ENCODE measurements at places on chromosomes 12 and 14.

GRCh38 chr12:51904951-51905470, 2.3 kb upstream of the ACVRL1 start:
- no peak for DNase-seq

GRCh38 chr12:47698055-47698454, 7.8 kb downstream of the RPAP3 start:
- DNase-seq: no peak

DNA sequence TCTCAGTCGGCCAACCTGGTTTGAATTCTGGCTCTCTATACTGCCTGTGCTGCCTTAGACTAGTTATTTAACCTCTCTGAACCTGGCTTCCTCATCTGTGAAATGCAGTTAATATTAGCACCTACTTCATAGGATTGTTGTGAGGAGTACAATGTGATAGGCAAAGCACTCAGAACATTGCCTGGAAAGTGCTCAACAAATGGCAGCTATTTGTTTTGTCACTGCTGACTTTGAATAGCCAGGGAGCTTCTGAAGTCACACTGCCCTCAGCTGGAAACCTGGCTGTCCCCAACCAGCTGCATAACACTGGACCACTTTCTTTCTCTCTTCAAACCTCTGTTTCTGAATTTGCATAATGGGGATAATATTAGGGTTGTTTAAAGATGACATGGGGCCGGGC, 9.6 kb downstream of the TMEM30B start:
- DNase-seq: no peak

DNA sequence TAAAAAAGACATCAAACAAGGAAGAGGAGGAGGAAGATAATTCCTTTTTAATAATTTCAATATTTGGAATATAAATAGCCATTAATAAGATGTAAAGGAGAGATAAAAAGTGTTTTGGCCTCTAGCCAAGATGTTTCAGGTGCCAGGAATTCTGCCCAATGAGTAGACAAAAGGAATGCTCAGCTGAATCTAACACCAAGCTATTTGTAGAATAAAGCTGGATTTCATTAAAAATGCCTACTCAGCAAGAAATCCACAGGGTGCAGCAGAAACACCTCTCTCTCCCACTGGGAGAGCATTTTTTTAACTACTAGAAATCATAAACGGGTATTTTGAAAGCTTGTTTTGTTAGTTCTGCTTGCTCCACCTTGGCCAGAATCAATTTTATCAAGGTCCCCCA, 4.1 kb upstream of the STAB2 start:
- DNase-seq: no peak

GRCh38 chr12:75545636-75546035, 34.2 kb upstream of the KRR1 start:
- DNase-seq: no peak

GRCh38 chr12:53499266-53500141, at the start of gene MAP3K12:
Gene MAP3K12 (minus strand): TSS chr12:53499458. CDS start chr12:53487391, 12,067 bp downstream.
- DNase-seq: no peak

- DNase-seq: no peak
These were observed 6.8 kb downstream of the KRT74 start for GRCh38 chr12:52566847-52567291.

DNA sequence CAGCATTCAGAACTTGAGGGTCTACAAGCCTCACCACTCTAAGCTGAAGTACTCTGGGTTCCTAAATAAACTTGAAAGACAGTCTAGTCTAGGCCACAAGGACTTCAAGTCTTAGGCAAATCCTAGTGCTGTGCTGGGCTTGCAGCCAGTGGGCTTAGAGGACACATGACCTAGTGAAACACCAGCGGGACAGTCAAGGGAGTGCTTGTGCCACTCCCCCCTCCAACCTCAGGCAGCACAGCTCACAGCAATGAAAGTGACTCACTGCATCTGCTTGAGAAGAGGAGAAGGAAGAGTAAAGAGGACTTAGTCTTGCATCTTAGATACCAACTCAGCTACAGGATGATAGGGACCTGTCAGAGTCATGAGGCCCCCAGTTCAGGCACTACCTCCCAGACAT, 438.1 kb downstream of the IPO8 start:
- no peak for DNase-seq

DNA sequence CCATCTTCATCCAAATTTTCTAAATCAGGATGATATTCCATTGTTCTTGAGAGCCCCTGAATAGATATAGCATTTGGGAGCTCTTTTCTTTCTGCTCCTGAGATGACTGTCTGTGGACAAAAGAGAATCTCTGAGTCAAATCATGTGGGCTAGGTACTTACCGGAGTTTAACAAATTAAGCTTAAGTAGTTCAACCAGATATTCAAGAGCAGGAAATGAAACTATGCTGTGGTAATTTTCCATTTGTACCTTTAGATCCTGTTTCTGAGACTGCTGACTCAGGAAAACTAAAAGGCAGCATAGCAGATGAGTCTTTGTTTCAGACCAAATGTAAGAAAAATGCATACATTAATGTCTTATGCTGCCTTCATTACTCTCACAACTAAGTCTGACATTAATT, at the start of gene CLEC7A:
Gene CLEC7A, minus strand, starts transcription at position 158 of the 400 bp plus-strand sequence. Its CDS starts 117 bp downstream, at position 41.
- no peak for DNase-seq

DNA sequence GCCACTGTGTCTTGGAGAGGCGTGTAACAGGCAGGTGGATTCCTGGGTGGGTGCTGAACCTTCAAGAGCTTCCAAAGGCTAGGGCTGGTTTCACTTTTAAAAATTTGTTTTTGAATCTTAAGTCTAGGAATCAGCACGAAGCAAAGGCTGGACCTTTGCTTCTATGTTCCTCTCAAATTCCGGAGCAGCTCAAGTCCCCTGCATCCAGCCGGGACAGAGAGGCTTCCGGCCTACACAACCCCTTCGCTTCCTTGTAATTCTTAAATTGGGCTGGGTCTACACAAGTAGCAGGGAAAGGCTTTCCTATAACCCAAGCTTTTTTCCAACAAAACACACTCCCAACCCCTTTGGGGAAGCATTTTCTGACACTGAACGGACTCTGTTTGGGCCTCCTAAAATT, 8.3 kb downstream of the HOXC12 start:
- DNase-seq: no peak

DNA sequence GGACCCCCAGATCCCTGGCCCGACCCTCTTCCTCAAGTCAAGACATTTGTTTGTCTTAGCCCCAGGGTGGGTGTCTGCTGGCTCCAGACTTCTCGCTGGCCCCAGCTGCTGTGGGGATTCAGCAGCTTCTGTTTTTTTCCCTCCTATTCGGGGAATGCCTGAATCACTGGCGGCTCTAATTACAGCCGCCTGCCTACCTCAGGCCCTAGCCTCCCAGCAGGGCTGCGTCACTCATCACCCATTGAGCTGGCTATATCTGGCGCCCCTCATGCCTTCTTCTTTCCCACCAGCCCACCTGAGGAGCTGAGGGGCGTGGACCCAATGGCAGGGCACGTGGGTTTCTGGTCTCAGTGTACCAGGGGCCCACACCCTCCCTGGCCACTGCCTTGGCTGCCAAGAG, 10.1 kb downstream of the KRT80 start:
- DNase-seq: no peak

DNA sequence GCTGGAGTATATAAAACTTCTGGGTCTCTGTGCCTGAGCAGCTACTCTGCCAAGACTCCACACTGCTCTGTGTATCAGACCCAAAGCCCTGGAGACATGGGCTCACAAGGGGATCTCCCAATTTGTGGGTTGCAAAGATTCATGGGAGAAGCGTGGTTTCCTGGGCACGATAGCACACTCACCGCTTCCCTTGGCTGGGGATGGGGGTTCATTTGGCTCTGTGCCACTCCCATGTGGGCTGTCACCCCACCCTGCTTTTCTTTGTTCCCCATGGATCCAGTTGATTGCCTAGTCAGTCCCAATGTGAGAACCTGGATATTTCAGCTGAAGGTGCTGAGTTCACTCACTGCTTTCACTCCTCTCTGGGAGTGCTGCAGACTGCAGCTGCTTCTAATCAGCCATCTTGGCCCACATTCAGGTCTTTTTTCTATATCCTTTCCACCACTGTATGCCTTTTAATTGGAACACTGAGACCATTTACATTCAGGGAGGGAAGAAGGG, 40.0 kb upstream of the PCNX4 start:
- DNase-seq: peak; percentile 3

DNA sequence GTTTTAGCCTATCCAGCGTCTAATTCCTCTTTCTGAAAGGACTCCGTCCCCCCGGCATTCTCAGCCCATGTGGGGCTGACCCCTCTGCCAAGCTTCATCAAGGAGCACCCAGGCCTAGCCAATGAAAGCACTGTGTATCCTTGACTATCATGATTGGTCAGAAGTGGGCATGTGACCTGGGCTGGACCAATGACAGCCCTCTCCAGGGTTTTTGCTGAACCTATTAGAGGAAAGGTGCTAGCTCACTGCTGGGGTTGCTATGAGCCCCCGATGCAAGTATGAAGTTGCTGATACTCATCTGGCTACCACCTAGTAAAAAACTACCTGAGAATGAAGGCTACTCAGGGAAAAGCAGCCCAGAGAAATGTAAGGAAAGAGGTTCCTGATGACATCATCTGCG, 68.1 kb downstream of the LRRC74A start:
- DNase-seq: no peak

DNA sequence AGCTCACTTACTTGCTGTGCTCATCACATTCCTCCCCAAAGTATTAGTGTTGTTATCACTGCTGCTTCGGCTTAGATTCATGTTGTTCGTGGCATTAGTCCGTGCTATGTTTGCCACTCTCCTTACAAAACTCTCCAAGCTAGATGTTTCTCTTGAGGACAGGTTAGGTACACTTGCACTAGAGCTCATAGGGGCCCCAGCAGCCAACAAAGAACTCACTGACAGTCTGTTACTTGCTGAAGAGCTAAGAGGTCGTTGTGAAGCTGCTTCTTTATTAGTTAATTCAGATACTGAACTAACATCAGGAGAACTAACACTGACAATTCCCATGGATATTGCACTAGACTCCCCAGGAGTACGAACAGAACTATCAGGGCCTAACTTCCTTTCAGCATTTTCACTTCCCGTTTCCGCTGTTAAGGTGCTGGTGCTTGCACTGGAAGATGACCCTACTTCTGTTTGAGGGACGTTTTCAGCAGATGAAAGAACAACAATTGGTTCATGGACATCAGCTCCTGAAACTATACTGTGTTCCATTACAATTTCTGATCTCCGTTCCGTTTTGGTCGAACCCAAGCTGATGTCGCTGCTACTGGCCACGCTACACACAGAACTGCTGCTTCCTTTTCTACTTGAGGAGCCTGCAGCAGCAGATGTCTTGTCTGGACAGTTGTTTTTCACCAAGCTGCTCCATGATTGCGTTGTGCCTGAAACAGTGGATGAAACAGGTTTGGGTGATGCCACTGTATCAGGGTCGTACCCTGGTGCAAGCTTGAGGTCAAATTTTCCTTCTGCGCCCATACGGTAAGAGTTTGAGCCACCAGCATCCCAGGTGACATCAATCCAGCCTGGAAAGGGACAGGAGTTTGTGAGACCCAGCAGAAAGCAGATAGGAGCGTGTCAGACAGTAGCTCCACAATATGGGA, 78.7 kb downstream of the HECTD1 start:
- DNase-seq: no peak

GRCh38 chr14:44369401-44370123, 137.5 kb downstream of the FSCB start:
- no peak for DNase-seq

DNA sequence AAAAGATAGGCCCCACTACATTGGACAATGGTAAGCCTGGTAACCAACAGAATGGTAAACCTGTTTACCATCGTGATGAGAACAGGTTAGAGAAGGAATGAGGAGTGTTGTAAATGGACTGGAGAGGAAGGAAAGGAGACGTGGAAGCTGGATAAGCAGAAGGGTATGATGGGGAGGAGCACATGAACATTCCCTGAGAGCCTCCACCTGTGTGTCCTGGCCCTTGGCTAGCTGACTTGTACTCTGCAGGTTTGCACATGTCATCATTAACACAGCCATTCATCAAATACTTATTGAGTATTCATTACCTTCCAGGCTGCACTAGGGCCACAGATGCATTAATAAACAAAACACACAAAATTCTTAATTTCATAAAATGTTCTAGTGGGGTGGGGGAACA, 4.3 kb upstream of the IL26 start:
- DNase-seq: no peak

GRCh38 chr14:29140016-29140415, 373.4 kb downstream of the FOXG1 start:
- DNase-seq: no peak

All from HS-5 (cell line).